Brain pericyte (primary cell): ENCODE measurements at places on chromosomes 7 and 10.

DNA sequence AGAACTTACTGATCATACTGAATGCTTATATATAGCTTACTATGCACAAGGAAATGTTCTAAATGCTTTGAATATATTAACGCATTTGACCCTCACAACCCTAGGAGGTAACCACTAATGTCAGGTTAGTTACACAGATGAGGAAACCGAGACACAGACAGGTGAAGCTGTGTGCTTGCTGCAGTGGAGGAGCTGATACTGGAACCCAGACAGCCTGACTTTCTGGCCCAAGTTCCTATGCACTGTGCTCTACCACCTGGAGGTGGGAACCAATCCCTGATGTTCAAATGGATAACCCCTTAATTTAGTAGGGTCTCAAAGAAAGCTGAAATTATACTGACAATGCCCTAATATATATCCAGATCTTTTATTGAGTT lies 119.6 kb downstream of the SORBS1 start:
- DNase-seq: no peak

- no peak for DNase-seq
Observed at GRCh38 chr10:78691301-78692030, 377.3 kb upstream of the ZMIZ1 start.

GRCh38 chr7:9175871-9176270 lies 742.5 kb downstream of the NXPH1 start:
- DNase-seq: no peak

DNA sequence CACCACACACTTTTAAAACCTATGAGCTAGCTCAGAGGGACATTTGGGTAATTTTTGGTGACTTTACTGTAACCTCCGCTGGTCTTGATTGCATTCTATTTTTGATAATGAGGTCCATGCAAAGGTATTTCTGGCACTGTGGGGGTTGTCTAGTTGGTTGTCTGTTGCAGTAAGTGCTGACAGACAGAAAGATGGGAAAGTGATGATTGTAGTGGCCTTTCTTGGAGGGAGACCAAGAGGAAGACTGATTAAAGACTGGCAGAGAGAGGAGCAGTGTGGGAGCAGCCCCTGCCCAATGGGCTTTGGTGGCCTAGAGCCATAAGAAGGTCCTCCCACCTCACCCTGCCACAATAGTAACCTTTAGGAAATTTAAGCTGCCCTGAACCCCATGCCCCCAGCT lies 173.4 kb upstream of the CTBP2 start:
- DNase-seq: no peak

GRCh38 chr7:44101966-44102845 lies 1.9 kb upstream of the AEBP1 start:
- DNase-seq: peak; percentile 75

GRCh38 chr10:103545771-103546281 lies 52.3 kb downstream of the NEURL1 start:
- DNase-seq: no peak

GRCh38 chr10:110502851-110503301 lies 5.2 kb downstream of the DUSP5 start:
- DNase-seq: no peak

DNA sequence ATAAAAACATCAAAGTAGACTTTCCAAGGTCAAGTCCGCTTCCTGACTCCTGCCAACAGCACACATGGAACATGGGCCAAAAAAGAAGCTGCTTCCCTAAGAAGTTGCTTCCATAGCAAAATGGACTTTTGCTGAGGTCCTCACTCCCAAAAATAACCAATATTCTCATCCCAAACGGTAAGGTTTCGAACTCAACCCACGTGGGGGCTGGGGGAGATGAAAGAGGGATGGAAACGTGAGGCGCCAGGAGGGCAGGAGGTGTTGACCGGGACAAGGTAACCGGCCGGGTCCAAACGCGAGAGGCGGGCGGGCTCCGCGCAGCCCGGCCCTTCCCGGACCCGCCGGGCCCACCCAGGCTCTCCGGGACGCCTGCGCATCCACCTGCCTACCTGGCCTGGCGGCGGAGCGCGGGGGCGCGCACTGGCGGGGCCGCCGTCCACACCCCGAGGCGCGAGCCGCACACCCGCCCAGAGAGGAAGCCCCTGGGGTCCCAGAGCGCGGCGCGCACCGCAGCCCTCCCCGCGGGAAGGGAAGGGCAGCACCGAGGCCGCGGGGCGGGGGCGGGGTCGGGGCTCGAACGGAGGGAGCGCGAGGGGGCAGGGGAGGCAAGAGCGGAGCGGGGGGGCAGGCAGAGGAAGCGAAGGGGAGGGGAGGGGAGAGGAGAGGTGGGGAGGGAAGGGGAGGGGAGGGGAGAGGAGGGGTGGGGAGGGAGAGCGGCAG lies 742 bp downstream of the LMBR1 start:
- DNase-seq: no peak

DNA sequence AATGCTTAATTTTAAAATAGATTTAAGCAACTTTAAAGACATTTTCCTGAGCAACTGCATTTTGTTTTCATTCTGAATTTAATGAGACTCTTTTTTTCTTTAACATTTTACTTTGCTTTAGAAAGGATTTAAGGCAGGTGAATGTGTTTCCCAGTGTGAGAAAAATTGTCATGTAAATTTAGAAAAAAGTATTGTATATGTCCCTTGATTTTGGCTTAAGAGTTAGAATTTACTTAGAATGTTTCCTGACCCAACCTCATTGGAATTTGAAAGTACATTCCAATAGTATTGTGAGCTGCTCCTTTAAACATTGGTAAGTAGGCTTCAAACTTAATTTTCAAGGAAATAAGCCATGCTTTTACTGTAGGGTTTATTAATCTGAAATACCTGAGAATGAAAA lies 110.2 kb downstream of the PTEN start:
- no peak for DNase-seq

GRCh38 chr7:102270178-102270887 lies 16.3 kb upstream of the SH2B2 start:
- no peak for DNase-seq

- peak; percentile 15 for DNase-seq
Observed at GRCh38 chr7:31948029-31948428, 122.2 kb downstream of the PDE1C start.

GRCh38 chr7:26183545-26184280 lies 16.8 kb downstream of the HNRNPA2B1 start:
- DNase-seq: no peak

DNA sequence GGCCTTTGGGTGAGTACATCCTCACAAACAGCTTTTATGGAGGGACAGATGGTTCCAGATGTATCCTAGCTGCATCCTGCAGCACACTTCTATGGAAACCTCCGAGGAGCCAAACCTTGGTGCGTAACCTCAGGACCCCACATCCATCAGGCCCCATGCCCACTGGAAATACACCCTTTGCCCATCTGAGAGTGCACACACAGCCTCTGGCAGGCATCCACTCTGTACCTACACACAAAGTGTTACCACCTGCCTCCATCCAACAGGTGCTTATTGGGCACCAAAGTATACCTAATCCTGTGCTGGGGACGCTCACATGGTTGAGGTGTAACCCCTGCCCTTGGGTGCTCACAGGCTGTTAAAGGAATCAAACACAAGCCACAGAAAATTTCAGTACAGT lies 117.9 kb downstream of the ADCY1 start:
- no peak for DNase-seq

DNA sequence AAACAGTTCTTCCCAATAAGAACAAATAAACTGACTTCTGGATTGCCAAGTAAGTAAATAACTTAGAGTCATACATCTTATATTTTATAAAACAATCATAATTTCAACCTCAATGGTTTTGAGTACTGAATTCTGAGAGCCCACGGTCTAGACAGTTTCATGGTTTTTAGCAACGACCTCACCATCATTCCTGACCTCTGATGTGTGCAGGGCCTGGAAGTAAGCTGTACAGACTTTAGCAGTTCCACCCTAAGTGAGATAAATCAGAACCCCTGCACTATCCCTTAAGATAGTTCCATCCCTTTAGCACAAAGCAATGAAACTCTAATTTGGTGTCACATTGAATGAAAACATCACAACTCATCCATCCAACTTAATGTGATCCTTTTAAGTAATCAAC lies 86.0 kb downstream of the NEBL start:
- DNase-seq: no peak

DNA sequence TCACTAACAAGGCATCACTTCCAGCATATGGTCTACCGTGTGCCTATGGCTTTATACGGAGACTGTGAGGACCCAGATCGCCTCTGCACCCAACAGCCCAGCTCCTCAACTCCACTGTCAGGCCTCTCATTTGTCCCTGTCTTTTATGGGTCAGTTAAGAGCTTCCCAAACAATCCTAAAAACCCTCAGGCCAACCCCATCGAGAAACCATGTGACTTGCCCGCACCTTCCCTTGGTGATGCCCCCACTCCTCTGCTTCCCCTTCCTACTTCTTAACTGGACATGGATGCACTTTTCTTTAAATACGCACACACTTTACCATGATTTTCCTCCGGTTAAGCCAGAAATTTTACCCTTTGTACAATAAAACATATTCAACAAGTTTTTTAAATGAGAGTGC lies 46.8 kb downstream of the BAIAP2L1 start:
- no peak for DNase-seq

DNA sequence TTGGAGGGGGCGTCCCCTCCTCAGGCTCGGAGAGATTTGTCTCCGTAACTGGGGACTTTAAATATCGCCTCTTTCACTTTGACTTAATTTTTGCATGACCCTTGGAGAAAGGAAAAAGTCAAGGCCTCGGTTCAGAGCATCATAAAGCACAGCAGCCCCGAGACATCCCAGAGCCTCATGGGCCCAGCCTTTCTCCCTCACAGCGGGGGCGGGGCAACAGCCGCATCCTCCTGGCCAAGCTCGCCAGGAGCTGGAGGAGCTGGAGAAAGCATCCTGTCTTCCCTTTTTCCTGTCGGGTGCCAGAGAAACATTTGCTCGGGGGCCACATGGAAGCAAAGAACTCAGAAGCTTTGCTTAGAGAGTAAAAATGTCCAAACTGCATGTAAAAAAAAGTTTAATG lies 43.6 kb upstream of the DPYSL4 start:
- no peak for DNase-seq

DNA sequence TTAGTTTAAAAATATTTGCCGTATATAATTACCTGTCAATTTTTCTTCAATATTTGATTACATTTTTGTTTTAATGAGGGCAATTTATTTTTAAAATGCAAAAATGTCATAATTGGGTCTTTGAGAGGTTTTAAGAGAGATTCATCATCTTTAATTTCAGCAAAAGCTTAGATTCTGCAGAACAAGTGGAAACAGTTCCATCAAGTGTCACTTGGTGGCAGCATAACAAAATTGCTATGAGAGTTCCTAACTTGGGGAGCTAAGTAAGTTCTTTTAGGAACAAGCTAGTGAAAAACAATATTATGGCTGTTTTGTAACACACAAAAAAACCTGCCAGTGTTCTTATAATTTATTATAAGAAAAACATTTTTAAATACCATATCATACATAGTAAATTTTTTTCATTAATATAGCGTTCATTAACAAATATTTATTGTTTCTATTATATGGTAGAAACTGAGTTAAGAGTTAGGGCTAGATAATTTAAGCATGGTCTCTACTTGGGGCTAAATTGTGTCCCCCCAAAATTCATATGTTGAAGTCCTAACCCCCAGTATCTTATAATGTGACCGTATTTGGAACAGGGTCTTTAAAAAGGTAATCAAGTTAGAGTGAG lies 155.2 kb downstream of the MAGI2 start:
- DNase-seq: no peak

DNA sequence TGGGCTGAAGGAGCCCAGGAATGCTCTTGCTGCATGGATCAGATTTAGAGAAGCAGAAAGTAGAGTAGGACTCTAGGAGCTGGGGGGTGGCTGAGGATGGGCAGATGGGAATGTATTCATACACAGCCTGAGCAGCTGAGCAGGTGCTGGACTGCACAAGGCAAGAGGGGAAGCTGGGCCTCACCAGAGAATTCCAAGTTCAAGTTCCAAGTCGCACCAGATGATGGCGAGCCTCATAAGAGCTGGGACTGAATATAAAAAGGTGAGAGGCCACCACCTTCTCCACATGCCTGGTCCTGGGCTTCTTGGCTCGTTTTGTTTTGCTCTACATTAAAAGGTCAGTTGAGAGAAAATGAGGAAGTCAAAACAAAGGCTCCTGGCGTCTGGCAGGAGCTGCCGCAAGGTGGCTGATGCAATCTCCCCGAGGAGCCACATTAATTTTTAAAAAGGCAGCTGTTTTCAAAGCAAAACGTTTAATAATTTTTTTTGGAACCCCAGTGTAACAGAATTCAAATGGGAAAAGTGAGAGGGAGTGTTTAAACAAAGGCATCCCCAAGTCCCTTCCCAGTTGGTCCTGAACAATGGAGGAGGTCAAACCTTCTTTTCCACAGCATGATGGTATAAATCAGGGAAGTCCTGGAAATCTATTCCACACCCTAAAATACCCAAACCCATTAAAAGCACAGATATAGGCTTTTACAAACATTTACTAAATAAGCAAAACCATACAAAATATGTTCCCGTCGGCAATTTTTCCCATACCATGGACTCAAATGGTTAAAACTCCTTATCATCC lies 9.5 kb downstream of the CYREN start:
- no peak for DNase-seq

- DNase-seq: no peak
Observed at GRCh38 chr10:102306006-102306405, 60.7 kb downstream of the GBF1 start.

DNA sequence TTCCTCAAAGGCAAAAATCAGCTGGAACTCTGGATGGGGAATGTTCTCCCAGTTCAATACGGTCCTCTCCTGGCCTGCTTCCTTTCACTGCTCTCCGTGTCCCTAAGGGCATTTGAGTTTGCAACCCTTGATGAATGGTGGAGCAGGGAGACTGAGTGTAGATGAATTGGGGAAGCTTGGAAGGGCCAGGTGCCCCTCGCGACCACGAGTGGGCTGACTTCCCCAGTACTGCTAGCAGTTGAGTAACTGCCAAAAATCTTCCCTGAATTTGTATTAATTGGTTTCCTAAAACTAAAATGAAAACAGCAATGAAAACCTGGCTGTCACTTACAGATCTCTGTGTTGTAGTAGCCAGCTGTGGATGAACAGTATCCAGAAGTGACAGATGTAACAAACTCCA lies 13.6 kb downstream of the IRF5 start:
- DNase-seq: no peak

DNA sequence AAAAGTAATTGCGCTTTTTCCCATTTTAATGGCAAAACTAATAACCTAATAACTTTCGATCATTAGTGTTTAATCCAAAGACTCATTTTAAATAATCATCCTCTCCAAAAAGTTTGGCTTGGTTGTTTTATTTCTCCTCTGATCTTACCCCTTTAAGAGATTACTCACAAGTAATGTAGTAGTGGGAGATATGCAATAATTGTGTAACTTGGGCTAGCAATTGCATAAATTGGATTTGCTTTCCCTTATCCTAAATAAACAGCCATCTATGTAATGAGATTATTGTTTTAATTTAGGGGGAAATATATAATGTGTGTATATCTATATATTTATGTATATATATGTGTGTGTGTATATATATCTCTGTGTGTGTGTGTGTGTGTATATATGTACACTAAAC lies 82.5 kb downstream of the RNLS start:
- DNase-seq: no peak

- DNase-seq: no peak
Observed at GRCh38 chr7:3128857-3129490, 85.3 kb upstream of the CARD11 start.

GRCh38 chr7:45515346-45515745 lies 58.8 kb upstream of the ADCY1 start:
- no peak for DNase-seq
